ENCODE measurements at places on chromosomes 3 and 15. TPM values are rescaled to one million over a fixed set of nuclear protein-coding genes. Genes with fewer than 3 reads are reported as not detected.

FOXL2NB gene
- polyA plus RNA-seq, result not detected

RGMA gene
- polyA plus RNA-seq, result 0.18 TPM

FMN1 gene
- 0.22 TPM for polyA plus RNA-seq

IGSF10 gene
- 0.24 TPM for polyA plus RNA-seq

CMTM8 gene
- polyA plus RNA-seq, result 18.6 TPM

IL12A gene
- polyA plus RNA-seq, result not detected

CPA3 gene
- polyA plus RNA-seq, result not detected

DYNLT2B gene
- polyA plus RNA-seq, result 3.7 TPM

VGLL4 gene
- polyA plus RNA-seq, result 7.2 TPM

SNX22 gene
- 3.7 TPM for polyA plus RNA-seq

ZNF385D gene
- 0.08 TPM for polyA plus RNA-seq

FBXO40 gene
- polyA plus RNA-seq, result not detected

ULK4 gene
- polyA plus RNA-seq, result 1.1 TPM

GPR87 gene
- not detected for polyA plus RNA-seq

ABHD6 gene
- polyA plus RNA-seq, result 40.1 TPM

SKOR1 gene
- 0.02 TPM for polyA plus RNA-seq

STRC gene
- 0.02 TPM for polyA plus RNA-seq

RTP3 gene
- polyA plus RNA-seq, result 18.1 TPM

SAMD7 gene
- not detected for polyA plus RNA-seq

LIPC gene
- 60.1 TPM for polyA plus RNA-seq

IGSF11 gene
- polyA plus RNA-seq, result not detected

AHSG gene
- polyA plus RNA-seq, result 1,784 TPM

GOLGA8T gene
- polyA plus RNA-seq, result 0.02 TPM

MESP1 gene
- polyA plus RNA-seq, result 1.2 TPM

OR5H1 gene
- not detected for polyA plus RNA-seq

ARHGEF26 gene
- polyA plus RNA-seq, result 11.6 TPM

LDHAL6B gene
- not detected for polyA plus RNA-seq

A4GNT gene
- polyA plus RNA-seq, result not detected

DTX3L gene
- polyA plus RNA-seq, result 17.6 TPM

GNAT1 gene
- not detected for polyA plus RNA-seq

COL8A1 gene
- polyA plus RNA-seq, result 1.1 TPM

P2RY1 gene
- polyA plus RNA-seq, result 0.54 TPM

AGBL1 gene
- polyA plus RNA-seq, result not detected

LMCD1 gene
- polyA plus RNA-seq, result 3.1 TPM

PARP15 gene
- polyA plus RNA-seq, result 2.1 TPM

SI gene
- polyA plus RNA-seq, result not detected

LSAMP gene
- 0.01 TPM for polyA plus RNA-seq

DNASE1L3 gene
- 201 TPM for polyA plus RNA-seq

NAALADL2 gene
- polyA plus RNA-seq, result 0.28 TPM

TOPAZ1 gene
- polyA plus RNA-seq, result not detected

GPR62 gene
- 0.07 TPM for polyA plus RNA-seq

PRKCD gene
- 3.1 TPM for polyA plus RNA-seq

ARHGAP31 gene
- polyA plus RNA-seq, result 0.99 TPM

UBL7 gene
- 19.5 TPM for polyA plus RNA-seq

EIF4E3 gene
- polyA plus RNA-seq, result 4.0 TPM

TUBGCP4 gene
- 7.7 TPM for polyA plus RNA-seq

MINAR1 gene
- 0.01 TPM for polyA plus RNA-seq

PARL gene
- polyA plus RNA-seq, result 32.7 TPM

SPG21 gene
- polyA plus RNA-seq, result 50.7 TPM

SLC22A13 gene
- not detected for polyA plus RNA-seq

ATP13A4 gene
- 0.35 TPM for polyA plus RNA-seq

STAB1 gene
- 42.0 TPM for polyA plus RNA-seq

RETNLB gene
- polyA plus RNA-seq, result not detected

CMC1 gene
- 26.9 TPM for polyA plus RNA-seq

TMCO5A gene
- not detected for polyA plus RNA-seq

KLHL24 gene
- polyA plus RNA-seq, result 16.2 TPM

PLSCR2 gene
- not detected for polyA plus RNA-seq
